Activated naive CD4-positive, alpha-beta T cell (primary cell): ENCODE measurements at places on chromosomes 12 and 14.

GRCh38 chr12:24853588-24853987 lies 95.3 kb downstream of the BCAT1 start:
- no peak for DNase-seq

- no peak for DNase-seq
These were observed 7.8 kb upstream of the NEK9 start for GRCh38 chr14:75134644-75135043.

DNA sequence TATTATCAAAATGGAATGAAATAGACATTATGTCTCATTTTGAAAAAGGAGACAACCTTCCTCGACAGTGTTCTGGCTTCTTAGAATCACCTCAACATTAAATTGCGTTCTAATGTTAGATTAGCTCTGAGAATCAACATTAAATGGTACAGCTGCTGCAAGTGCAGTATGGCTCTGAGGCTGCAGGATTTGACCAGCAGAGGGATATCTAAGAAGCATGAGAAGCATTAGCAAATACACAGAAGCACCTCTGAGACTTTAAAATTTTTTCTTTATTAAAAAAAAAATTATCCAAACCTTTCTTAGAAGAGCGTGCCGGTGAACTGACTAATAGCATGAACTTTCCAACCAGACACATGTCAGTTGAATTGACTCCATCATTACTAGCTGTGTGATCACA lies 253.4 kb upstream of the LRIG3 start:
- DNase-seq = no peak

DNA sequence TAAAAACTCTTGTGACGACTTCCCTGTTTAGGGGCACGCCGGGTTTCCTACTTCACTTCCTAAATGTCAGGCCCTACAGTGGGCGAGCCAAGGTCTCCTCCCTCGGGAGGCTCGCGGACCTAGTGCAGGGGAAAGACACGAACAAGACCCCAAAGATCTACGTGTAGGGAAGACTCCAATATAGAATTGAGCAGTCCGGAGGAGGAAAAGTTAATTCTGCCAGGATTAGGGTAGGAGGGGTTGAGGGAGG lies 564 bp downstream of the ATXN3 start:
- DNase-seq = no peak

GRCh38 chr12:94561943-94562411 lies 88.4 kb downstream of the TMCC3 start:
- DNase-seq = no peak
